ENCODE measurements at places on chromosomes 16 and 17.

DNA sequence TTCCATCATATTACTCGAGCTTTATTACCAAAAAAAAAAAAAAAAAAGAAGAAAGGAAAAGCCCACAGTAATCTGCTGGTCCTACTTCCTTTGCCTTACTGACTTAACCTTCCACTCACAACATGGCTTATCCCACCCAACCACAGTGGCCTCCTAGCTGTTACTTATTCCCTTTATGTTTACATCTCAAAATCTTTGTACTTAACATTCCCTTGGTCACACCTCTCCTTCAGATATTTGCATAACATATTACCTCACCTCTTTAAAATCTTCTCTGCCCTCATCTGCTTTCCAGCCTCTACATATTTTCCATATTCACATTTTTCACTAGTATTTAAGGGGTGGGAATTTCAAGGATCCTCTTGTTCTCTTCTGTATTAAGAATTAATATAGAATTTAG, 327.0 kb upstream of the TBX2 start:
- no peak for DNase-seq

- no peak for DNase-seq
These were observed 3.9 kb upstream of the LAT start for GRCh38 chr16:28980929-28981328.

- no peak for DNase-seq
These were observed 85.3 kb upstream of the SEC14L1 start for GRCh38 chr17:77055453-77055852.

DNA sequence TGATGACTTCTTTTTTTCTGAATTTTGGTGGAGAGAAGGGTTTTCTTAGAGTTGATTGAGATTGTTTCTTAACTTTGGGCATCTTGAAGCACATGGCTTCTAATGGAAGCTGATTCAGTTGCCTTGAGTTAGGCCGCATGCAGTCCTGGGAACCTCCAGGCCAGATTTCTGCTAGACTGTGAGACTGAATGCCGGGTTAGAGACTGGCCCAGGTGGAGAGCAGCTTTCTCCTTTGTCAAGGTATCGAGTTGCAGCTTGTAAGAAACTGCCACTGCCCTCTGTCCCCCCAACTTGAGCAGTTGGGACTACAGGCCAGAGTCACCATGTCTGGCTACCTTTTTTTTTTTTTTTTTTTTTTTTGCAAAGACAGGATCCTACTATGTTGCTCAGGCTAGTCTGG, 77.6 kb downstream of the CLEC16A start:
- no peak for DNase-seq

DNA sequence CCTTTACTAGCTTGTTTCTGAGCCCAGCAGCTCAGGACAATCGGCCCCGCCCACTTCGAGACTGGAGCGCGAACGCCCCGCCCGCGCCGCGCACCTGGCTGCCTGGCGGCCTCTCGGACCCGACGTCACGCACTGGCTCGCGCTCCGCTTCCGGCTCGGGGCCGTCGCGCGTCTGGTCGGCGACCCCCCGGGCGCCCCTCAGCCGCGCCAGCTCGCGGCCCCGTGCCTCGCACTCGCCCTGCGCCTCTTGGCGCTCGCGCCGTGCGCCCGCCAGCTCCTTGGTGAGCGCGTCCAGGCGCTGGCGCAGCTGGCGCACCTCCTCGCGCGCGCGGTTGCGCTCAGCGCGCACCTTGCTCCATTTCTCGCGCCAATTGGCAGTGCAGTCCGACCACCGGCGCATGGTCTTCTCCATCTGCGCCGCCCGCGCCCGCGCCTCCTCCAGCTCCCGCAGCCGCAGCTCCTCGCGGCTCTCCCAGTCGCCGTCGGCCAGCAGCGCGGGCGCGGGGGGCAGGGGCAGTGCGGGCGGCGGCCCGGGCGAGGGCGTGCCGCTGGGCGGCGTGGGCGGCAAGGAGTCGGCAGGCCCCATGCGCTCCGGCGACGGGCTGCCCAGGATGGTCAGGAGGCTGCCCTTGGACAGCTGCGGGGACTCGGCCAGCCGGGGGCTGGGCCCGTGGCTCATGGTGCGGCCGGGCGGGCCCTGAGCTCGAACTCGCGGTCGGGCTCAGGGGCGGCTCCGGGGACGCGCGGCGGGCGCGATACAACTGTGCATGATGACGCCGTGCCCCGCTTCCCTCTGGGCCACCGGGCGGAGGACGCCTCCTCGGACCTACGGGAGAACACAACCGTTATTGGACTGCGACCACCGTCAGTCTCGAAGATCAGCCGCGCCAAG, 7.6 kb downstream of the CCDC102A start:
- DNase-seq: no peak

All from naive thymus-derived CD8-positive, alpha-beta T cell (primary cell).